Caco-2 (cell line): ENCODE measurements at places on chromosomes 4 and X.

DNA sequence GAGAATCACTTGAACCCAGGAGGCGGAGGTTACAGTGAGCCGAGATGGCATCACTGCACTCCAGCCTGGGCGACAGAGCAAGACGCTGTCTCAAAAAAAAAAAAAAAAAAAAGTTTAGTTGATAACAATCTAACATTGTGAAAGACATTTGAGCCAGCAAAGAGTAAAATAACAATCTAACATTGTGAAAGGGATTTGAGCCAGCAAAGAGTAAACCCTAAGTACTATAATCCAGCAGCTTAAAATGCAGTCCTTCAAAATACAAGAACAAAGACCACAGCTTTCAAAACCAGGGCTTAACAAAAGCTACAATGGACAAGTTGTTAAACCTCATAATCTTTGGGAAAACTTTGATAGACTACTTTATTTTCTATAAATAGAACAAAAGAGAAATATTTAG is 16.9 kb downstream of the MFAP3L start:
- no peak for DNase-seq

- no peak for DNase-seq
These were observed 7.8 kb upstream of the WDR1 start for GRCh38 chr4:10124167-10124930.

- DNase-seq: no peak
These were observed 102.2 kb downstream of the MAMLD1 start for GRCh38 chrX:150465326-150465725.

- DNase-seq: no peak
These were observed 73.5 kb downstream of the HS3ST1 start for GRCh38 chr4:11355226-11355625.

DNA sequence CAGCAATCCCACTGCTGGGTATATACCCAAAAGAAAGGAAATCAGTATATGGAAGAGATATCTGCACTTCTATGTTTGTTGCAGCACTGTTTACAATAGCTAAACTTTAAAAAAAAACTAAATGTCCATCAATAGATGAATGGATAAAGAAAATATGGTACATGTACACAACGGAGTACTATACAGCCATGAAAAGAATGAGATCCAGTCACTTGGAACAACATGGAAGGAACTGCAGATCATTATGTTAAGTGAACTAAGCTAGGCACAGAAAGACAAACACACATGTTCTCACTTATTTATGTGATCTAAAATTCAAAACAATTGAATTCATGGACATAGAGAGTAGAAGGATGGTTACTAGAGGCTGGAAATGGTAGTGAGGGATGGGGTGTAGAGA is 400.7 kb downstream of the ZNF674 start:
- DNase-seq: no peak

GRCh38 chr4:154707877-154708276 is 35.9 kb upstream of the LRAT start:
- no peak for DNase-seq

- DNase-seq: no peak
These were observed 67.1 kb downstream of the PGRMC1 start for GRCh38 chrX:119303137-119303536.

DNA sequence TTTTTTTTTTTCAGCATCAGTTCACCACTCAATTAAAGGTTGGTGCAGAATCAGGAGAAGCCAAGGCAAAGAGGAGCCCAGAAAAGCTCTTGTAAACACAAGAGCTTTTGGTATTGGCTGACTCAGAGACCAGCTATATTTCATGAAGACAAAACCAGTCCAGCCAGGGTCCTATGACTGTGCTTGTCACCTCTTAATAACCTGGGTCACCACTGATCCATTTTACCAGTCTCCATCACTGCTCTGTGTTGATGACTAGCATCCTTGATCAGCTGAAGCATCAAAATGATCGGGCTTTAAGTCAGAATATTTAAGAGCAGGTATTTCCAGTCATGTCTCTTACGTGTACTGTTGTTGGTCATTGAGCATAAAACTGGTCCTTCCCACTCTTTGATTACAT is 237.9 kb downstream of the PACRGL start:
- DNase-seq: no peak

DNA sequence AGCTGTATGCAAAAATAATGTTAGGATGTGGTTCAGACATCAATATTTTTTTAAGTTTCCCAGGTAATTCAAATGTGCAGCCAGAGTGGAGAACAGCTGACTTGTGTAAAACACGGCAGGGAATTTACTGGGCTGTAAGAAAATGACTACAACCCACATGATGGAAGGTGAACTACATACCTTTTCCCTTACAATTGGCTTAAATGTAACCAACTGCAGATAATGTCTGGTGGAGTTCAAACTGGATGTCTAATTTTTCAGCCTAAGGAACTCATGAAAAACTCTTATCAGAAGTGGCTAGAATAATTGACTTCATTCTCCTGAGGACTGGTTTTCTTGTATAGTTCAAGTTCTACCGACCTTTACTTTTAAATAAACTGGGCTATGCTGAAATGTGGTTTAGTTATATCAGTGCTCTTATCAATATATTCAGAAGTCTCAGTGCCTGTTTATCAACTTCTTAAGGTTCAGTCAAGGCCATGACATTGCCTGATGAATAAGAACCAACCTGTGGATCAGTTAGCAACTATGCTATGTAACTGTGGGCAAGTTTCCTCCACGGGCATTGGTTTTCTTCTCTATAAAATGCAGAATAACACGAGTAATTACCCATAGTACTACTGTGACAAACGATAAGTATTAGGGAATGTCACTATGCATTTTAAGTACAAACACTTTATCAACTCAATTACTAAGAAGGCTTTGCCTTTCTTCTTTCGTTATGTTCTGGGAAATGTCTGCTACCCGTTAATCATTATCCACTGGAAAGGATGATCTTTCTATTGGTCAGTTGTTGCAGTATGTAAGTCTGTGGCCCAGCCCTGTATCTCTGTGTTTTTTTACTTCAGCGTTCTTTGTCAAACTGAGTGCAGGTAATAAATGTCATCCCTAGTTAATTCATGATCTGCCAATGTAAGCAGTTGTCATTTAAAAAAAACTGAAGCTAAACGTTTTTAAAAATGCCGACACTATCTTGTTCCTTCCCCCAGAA is 181.6 kb downstream of the PCDH7 start:
- DNase-seq: no peak

DNA sequence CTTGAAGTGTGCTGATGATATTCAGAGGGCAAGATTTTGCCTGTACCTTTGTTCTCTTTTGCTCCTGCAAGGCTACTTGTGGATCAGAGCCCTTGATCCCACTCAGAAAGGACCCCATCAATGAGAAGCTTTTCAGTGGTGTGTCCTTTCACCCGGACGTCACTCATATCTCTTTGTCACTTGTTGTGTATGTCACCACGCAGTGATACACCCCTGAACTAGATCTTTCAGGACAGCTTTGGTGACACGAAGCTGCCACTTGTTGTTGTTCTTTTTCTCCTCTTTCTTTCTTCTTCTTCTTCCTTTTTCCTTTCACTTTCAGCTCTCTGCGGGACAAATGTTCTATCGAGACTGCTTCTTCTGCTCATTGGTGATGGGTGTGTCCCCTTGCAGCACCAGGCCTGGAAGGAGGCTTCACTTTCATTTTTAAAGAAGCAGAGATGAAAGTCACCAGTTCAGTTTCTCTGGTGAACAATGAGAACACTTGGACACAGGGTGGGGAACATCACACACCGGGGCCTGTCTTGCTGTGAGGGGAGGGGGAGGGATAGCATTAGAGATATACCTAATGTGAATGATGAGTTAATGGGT is 83.6 kb downstream of the NBDY start:
- no peak for DNase-seq

DNA sequence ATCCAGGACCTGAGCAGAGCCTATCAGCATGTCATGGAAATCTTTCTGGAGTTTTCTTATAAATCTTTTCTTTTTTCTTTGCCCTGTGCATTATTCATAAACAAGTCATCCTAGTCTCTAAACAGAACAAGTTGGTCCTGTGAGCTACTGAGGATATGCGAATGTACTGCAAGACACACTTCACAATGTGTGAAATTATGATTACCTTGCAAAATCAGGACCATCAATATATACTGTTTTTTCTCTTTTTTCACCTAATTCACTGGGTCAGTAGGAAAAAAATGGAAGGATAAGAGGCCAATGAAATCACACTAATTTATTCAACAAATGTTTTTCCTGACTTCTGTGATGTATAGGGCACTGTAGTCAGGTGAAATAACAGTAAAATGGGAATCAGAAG is 14.4 kb upstream of the SORBS2 start:
- no peak for DNase-seq

DNA sequence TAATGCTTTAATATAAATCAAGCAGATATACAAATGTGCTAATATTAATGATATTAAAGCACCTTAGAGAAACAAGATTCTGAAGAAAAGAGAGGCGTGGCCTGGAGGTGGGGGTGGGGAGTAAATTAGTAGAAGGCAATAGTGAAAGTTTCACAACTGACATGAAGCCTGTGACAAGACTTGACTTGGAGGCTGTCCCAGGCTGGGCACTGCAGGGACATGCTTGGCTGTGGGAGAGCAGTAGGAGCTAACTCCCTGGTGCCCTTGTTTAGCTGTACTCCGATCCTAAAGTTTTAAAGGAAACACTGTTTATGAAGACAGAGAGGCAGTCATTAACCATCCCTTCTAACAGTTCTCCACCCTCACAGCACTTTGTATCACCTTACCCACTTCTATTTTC is 239.0 kb upstream of the MAB21L2 start:
- DNase-seq: no peak

DNA sequence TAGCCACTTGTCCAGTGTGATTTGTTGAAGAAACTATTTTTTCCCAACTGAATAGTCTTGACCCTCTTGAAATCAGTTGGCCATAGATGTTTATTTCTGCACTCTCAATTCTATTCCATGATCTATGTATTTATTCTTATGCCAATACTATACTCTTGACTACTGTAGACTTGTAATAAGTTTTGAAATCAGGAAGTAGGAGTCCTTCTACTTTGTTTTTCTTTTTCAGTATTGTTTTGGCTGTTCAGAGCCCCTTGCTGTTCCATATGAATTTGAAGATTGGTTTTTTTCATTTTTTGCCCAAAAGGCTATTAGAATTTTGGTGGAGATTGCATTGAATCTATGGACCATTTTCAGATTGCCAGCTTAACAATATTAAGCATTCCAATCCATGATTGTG is 10.2 kb downstream of the SAP30 start:
- DNase-seq: no peak

DNA sequence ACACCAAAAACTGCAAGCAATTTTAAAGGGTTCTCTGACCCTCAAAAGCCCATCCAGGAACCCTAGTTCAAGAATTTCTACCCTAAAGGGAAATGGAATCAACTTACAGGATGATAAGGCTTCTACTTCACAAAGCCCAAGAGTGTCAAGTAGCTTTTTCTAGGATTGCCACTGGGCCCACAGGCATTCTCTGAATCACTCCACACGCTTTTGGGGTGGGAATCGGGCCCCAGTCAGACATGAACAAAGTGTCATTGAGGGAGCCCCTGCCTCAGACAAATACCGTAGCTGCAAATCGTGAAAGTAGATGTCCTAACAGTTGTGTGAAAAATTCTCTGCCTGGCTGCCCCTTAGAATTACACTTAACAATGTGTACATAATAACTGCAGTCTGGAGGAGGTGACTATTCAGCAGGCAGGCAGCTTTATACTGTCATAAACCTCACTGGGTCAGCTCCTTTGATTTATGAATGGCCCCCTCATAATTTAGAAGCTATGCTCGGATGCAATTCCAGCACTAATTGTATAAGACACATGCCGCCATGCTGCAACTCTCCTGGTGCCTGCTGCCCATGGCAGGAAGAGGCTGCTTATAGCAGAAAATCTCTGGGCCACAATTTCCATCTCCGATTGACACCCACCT is 36.7 kb downstream of the CHRDL1 start:
- no peak for DNase-seq

DNA sequence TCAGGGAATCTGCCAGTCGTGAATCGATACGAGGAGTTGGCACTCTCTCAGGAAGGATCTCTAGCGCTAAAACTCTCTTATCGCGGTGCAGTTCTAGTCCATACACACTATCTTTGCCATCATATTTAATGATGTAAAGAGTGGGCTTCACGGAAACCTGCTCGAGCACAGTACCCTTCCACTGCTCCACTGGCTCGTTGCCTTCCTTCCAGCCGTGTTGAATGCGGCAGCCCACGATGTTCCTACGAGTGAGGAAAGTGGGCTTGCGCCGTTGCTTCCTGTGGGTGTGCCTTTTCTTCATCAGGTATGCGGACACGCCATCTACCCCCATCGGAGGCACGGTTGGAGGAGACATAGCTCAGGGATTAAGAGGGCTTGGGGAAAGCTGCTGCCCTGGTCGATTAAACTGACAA is 661 bp downstream of the SPIN4 start:
- peak; percentile 35 for DNase-seq

GRCh38 chrX:150767475-150768131 is 74.4 kb downstream of the MTMR1 start:
- DNase-seq: no peak

GRCh38 chrX:109886122-109886761 is 116.7 kb upstream of the TMEM164 start:
- peak; percentile 30 for DNase-seq

- no peak for DNase-seq
These were observed 2267.9 kb upstream of the AGA start for GRCh38 chr4:179709961-179710624.

DNA sequence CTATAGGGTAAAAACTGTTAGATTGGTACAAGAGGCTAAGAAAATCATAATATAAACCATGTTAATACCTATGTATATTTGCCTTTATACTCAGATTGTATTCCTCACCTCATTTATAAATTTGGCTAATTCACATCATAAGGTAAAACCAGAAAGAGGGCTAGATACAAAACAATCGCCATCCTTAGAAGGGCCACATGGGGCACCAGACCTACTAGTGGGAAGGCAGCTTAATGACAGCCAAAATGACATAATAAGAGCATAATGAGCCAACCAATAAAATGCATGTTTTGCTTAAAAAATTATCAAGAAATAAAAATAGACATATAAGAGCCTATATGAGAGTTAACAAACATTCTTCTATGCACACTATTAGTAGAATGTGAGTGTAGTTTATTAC is 107.3 kb upstream of the PRDX4 start:
- no peak for DNase-seq

DNA sequence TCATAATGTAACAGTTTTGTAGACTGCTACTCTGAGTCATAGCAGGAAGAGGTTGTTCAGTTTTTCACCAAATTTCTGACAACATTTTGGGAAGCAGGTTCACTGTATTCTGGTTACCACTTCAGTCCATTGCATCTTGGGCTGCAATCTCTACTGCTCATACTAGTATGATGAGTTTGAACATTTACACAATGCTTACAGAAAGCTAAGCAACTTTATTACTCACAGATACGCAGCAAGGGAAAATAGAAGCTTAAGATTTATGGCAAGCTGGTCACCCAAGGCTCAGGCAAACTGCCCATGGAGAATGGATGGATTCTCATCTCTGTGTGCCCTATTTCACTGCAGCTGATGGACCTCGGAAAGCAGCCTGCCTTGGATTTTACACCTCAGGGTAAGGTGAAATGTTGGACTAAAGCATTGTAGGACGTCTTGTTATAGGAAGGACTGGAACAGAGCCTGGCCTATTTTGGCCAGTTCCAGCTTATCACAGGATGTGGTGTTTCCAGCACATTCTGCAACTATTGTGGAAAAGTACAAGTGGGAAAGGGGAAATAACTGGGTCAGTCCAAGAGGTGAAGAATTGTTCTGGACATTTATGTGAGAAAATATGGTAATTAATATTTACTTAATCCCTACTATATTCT is 887.1 kb upstream of the AGA start:
- DNase-seq: no peak

GRCh38 chr4:78439328-78439727 is 112.2 kb upstream of the ANXA3 start:
- no peak for DNase-seq

- no peak for DNase-seq
These were observed 3.0 kb upstream of the ZFP92 start for GRCh38 chrX:153408221-153408721.

- no peak for DNase-seq
These were observed 79.6 kb downstream of the VCX2 start for GRCh38 chrX:8091510-8091909.
